ENCODE measurements at places on chromosomes 13 and 19. TPM values are rescaled to one million over a fixed set of nuclear protein-coding genes. Genes with fewer than 3 reads are reported as not detected.

The KRTDAP gene
- total RNA-seq, result not detected

The IGFL2 gene
- total RNA-seq, result not detected

The FCGBP gene
- 0.12 TPM for total RNA-seq

The SBK3 gene
- 1.3 TPM for total RNA-seq

The CEACAM5 gene
- total RNA-seq, result not detected

The GAMT gene
- 63.5 TPM for total RNA-seq

The ZNF414 gene
- total RNA-seq, result 23.0 TPM

The PAN3 gene
- total RNA-seq, result 15.7 TPM

The ZNF91 gene
- 18.4 TPM for total RNA-seq
